ENCODE measurements at places on chromosomes 7 and 10. TPM values are rescaled to one million over a fixed set of nuclear protein-coding genes. Genes with fewer than 3 reads are reported as not detected.

GRCh38 chr7:127901895-127902703 is 129.1 kb downstream of the LRRC4 start:
- DNase-seq = no peak

DNA sequence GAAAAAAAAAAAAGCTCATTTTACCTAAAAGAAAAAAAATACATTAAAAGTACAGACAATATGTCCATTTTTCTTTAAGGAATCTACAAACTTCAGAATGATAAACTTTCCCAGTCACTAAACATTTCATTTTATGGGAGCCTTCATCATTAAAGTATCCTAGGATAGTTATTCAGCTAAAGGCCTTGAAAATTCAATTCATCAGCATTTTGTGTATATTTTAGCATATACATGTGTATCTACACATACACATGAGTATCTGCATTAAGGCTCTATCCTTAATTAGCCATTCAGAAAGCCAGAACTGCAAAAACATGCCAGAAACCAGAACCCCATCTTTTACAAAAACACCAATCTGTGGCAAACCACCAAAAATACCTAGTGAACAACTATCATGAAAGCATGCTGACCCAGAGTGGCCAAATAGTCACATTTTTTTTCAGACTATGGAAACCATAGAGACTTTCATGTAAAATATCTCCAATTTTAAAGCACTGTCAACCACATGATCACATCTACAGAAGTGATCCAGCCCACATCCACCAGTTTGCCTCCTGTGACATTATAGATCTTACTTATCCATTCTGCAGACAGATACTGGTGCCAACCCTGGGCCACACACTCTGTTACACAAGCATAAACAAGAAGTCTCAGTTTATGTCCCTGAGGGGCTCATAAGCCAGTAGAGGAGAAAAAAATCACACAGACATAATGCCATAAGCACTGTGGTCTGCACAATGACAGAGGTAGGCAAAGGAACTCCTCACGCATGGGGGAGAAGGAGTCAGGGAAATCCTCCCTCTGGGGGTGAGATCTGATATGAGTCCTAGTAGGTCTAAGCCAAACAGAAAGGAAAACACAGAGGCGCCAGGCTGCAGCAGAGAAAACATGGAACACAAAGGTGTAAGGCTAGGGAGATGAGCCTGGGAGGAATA is 79.2 kb downstream of the SRPK2 start:
- DNase-seq = no peak

GRCh38 chr10:60989400-60989876 is 45.5 kb upstream of the RHOBTB1 start:
- no peak for DNase-seq

DNA sequence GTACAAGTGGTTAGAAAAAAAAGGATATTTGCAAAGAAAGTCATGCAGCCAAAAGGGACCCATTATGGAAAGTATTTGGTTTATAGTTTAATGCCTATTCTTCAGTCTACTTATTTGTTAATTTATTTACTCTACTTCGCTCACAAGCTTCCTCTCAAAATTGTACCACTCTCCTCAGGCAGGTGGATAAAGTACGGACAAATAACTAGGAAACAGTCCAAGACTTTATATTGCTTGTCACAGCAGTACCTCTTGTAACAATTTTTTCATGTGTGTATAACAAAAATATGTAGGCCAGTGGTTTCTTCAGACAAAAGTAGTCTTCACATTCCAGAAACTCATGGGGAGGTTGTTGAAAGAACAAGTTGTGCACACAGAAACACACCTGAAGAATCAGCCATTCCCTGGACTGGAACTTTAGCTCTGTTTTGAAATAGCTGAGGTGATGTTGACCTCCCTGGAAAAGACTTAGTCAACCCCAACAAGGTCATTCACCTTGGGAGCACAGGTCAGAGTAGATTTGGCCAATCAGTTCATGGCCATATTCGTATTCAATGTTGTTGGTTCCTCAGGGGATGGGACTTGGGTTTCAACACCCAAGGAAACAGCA is 73.4 kb downstream of the TES start:
- no peak for DNase-seq

DNA sequence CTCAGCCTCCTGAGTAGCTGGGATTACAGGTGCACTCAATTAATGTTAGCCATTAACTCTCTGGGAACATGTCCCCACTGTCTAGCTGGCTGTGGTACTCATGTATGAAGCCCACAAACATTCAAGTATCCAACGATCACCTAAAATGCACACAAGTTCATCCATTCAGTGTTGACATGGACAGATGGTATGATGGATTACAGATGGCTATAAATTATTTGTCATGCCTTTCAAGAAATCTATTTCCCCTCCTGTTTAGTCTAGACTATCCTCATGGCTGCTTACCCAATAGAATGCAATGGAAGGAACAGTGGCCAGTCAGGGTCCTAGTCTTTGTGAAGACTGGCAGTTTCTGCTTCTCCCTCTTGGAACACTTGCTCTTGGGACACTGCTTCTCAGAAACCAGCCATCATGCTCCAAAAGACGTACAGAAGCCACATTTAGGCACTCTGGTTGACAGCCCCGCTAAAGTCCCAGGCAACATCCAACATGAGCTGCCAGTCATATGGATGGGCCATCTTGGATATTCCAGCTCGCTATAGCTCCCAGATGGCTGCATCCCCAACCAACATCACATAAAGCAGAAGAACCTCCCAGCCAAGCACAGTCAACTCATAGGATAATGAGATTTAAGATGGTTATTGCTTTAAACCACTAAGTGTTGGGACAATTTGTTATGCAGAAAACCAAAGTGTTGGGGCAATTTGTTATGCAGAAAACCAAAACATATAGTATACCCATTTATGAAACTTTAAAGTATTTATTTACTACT is 33.1 kb downstream of the MYL10 start:
- no peak for DNase-seq

DNA sequence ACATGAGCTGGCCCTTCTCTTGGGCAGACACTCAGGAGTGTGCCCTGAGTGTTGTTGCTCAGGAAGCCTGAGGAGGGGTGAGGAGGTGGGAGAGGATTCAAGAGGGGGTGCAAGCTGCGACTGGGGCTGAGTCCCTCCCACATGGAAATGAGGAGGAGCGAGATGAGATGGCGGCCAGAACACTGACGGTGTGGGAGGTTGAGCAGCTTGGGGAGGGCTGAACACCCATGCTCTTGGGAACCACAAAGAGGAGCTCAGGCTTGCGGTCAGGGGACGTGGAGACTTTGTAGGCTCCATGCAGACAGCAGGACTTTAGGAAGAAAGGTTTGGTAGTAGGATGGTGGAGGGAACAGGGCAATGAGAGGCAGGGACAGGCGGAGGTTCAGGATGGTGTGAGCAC is 163.2 kb upstream of the SHH start:
- no peak for DNase-seq

- no peak for DNase-seq
Observed at GRCh38 chr7:67653856-67654454, 657.3 kb downstream of the TYW1 start.

GRCh38 chr10:131091682-131092081 is 219.8 kb downstream of the TCERG1L start:
- DNase-seq = no peak

DNA sequence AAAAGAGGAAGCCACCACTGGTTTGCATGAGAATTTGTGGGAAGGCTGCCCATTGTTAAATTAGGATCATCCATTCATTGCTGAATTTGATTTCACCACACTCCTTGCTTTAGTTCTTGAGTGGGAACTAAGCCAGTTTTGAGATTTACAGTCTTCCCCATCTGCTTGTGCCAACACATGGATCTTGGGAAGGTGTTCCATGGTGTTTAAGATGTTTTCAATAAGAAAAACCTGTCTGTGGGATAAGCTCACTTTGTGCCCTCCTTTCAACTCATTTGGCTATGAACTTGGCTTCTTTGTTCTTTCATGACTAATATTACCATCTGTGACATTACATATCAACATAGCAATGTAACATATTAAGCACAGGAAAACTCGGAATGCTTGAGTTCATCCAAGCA is 73.2 kb downstream of the INHBA start:
- no peak for DNase-seq

DNA sequence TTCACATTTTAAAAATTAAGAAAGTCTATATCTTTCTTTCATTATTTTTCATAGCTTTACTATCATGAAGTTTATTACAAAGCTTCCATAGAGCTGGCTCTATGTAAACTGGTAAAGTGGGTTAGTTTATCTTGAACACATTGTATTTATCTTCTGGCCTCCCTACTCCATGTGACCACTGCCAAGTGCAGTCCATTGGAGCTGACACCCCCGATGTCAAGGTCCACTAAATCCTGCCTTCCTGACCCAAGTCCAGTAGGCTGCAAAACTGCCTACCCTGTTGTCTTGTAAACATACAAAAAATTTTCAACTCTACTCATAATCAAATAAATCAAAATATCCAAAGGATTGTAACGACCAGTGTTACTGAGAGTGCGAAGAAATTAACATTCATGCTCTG is 10.2 kb downstream of the DNAJC12 start:
- DNase-seq = no peak

- no peak for DNase-seq
Observed at GRCh38 chr10:60508831-60509230, 119.2 kb upstream of the ANK3 start.

GRCh38 chr7:836429-836828 is 4.2 kb downstream of the SUN1 start:
- DNase-seq = peak; percentile 75

DNA sequence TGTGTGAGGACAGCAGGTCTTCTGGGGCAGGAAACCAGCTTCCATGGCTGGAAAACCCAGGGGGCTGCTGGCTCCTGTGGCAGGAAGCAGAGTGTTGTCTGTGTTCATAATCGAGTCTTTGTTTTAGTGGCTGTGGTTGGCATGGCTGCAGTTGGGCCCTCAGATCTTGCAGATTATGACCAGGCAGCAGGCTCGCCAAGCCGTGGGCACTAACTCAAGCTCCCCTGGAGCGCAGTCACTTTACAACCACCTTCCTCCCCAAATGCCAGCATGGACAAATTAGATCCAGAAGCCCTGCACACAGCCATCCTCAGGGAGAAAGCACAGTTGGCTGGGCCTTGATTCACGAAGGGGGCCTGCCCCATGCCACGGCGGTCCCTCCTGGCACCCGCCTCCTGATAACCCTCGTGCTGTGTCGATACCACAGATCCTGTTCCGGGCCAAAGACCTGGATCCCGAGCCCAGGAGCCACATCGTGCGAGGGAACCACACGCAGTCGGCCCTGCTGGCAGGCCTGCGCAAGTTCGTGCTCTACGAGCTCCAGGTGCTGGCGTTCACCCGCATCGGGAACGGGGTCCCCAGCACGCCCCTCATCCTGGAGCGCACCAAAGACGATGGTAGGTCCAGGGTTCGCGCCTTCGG is 552.5 kb upstream of the FOXK1 start:
- DNase-seq = no peak

GRCh38 chr7:87476179-87476557 is 688 bp upstream of the ABCB4 start:
- no peak for DNase-seq

GRCh38 chr10:76315240-76315639 is 883.8 kb downstream of the LRMDA start:
- DNase-seq = no peak

- no peak for DNase-seq
Observed at GRCh38 chr10:50805981-50806622, 66.4 kb downstream of the ASAH2B start.

The PRKAR2B gene
- total RNA-seq = 0.15 TPM

The MOGAT3 gene
- total RNA-seq = not detected

The HECW1 gene
- 0.27 TPM for total RNA-seq

The AKR1C2 gene
- total RNA-seq = 21.1 TPM

The EVX1 gene
- not detected for total RNA-seq

The TBL2 gene
- total RNA-seq = 44.0 TPM

The DCLRE1C gene
- total RNA-seq = 11.5 TPM

The NOC3L gene
- 24.9 TPM for total RNA-seq

The AOAH gene
- total RNA-seq = not detected

The EPHA1 gene
- 1.2 TPM for total RNA-seq

The TMEM196 gene
- total RNA-seq = not detected

The ABCB4 gene
- total RNA-seq = not detected

The RTKN2 gene
- 1.6 TPM for total RNA-seq
